DMS79 (cell line): ENCODE measurements at places on chromosomes 11 and 22.

DNA sequence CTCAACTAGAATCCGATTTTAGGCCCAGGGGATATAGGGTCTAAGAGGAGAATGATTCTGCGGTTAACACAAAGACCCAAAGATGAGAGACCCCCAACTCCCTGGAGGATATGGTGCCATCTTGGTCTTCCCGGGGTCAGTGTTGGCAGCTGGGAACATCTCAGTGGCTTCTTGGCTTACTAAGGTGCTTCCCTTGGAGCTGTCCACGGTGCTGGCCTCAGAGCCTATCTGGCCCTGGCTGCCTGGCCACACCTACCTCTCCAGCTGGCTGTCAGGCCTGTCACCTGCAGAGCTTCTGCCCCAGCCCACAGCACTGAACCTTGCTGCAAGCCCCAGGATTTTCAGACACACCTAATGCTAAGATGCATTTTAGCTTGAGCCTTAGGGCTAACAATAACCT is 70.7 kb upstream of the THY1 start:
- no peak for DNase-seq

GRCh38 chr11:2376751-2377451 is at the start of gene CD81:
Gene CD81, plus strand, starts transcription at chr11:2377310. Its CDS starts 240 bp downstream, at chr11:2377550.
- no peak for DNase-seq

DNA sequence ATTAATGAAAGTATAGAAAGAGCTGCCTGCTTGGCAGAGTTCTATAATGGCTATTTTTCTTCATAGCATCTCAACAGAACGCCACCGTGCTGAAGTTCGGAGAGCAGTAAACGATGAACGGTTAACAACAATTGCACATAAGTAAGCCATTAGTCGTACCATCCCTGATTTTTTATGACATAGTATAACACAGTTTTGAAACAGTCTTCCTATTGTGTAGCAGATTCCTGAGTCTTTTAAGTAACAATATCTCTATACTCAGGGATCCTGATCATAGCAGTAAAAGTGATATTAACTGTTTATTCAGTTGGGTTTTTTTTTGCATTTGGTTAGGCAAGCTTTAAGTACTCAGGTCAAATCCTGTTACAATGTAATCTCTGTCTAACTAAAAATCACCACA is 8.4 kb downstream of the EMSY start:
- DNase-seq: no peak

- no peak for DNase-seq
Observed at GRCh38 chr11:107472966-107473365, 15.3 kb upstream of the CWF19L2 start.

DNA sequence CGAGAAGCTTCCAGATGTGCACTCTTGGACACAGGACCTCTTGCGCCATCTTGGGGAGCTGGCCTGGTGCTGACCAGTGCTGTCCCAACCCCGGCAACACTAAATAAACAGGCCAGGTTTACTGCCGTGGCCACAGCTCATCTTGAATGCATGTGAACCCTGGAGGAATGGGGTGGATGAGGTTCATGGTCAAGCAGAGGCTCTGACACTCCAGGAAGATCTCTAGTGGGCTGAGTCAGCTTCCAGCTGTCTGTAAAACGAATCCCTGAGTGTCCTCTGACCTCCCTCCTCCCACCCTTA is 51.8 kb downstream of the ALX4 start:
- DNase-seq: no peak

DNA sequence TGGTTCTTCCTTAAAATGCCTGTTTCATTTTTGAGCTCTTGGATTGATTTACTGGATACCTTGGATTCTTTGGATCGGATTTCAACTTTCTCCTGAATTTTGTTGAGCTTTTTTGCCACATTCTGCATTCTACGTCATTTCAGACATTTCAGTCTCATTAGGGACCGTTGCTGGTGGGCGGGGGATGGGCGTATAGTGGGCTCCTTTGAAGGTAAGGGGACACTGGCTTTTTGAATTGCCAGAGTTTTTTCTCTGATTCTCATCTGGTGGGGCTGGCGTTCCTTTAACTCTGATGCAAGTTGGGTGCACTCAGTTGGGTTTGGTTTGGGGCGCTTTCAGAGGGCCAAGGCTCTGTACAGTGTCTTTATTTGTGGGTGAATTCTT is 216.5 kb downstream of the DYNC2H1 start:
- no peak for DNase-seq

- no peak for DNase-seq
Observed at GRCh38 chr11:70616938-70617654, 218.8 kb downstream of the CTTN start.

DNA sequence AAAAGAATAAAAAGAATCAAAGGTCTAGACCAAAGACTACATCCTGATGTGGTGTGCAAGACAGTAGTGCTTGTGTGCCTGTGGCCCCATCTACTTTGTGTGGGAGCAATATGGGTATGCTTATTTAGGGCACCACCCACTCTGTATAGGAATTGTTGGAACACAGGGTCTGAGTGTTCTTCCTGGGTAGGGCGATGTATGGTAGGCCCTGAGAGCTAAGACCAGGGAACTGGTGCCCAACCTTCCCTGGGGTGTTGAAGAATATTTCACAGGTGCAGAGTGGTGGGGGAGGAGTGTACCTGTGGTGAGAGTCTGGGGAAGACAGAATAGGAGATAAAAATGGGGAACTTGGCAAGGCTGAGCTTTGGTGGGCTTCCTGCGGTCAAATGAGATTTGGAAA is 41.9 kb downstream of the MICAL2 start:
- no peak for DNase-seq

DNA sequence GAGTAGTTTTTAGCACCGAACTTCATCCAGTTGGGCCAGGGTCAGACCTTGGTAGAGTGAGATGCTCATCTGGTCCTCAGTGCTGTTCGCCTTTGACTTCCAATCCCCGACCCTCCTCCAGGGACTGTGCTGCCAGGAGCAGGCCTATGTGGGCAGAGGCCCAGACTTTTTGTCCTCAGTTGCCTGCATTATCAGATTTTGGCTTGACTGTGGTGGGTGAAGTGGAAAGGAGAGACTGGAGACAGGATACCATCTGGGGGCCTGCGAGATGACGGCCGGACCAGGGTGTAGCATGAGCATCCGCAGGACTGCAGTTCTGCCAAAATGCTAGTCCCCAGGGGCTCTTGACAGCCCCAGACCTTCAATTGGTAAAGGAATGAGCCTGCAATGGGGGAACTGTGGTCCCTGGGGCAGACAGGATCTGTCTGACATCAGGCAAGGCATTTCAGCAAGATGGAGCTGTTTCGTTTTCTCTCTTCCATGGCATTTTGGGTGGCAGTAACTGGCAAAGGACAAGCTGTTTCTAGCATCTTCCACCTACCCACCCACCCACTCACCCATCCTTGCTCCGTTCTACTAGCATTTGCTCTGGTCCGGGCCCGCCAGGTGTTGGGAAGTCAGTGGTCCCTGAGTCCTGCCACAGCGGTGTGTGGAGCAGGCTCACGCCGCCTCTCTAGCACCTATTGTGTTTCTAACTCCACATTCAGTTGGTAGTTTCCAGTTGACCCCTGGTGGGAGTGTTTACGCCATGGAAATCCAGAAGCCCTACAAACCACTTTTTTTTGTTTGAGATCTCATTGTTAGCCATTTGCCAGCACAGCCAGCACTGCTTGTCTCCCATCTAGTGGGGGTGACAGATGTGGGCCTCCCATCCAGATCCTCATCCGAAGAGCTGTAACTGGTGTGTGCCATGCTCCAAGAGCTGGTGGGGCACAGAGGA is 53.5 kb downstream of the OTOG start:
- DNase-seq: no peak

DNA sequence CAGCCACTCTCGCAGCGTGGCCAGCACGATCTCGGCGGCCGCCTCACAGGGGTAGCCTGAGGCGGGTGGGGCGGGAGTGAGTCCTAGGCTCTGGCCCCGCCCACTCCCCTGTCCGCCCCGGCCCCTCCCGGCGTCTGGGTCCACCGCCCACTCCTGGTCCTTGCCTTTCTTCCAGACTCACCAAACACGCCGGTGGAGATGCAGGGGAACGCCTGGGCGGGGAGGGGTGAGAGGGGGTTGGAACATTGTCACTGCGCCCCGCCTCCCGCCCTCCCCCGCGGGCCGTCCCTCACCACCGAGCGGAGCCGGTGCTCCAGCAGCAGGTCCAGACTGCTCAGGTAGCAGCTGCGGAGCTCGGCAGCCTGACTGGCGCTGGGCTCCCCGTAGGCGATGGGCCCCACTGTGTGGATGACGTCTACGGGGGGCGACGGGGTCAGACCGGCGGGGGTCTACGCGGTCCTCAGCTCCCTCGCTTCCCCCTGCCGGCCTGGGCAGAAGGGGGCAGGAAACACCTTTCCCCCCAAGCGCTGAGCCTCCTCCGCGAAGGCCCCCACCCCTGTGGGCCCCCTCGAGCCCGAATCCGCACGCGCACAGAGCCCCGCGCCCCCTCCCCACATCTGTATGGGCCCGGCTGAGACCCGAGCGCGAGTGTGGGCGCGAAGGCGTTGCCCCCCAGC is 13.2 kb downstream of the OTUB1 start:
- no peak for DNase-seq

DNA sequence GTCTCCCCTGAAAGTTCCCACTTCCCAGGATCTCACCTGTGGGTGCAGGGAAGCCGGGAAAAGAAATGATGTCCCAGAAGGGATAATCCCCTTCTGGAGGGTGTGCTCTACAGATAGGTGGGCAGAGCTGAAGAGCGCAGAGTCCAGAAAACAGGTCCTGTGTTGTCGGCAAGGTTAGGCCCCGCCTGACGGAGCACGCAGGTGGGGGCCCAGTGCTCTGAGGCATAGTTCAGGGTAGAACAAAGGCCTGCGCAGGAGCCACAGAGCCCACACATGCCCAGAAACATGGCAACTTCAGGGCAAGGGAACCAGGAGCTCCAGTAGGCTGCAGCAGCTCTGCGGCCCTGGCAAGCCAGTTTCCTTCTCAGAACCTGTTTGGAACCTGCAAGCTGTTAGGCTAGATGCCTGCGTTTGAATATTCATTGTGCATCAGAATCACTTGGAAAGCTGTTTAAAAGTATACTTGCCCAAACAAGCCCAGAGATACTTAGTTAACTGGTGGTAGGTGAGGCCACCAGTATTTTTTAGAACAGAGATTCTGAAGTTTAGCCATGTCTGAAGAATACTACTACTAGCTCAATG is 386.6 kb downstream of the BUD13 start:
- peak; percentile 40 for DNase-seq

DNA sequence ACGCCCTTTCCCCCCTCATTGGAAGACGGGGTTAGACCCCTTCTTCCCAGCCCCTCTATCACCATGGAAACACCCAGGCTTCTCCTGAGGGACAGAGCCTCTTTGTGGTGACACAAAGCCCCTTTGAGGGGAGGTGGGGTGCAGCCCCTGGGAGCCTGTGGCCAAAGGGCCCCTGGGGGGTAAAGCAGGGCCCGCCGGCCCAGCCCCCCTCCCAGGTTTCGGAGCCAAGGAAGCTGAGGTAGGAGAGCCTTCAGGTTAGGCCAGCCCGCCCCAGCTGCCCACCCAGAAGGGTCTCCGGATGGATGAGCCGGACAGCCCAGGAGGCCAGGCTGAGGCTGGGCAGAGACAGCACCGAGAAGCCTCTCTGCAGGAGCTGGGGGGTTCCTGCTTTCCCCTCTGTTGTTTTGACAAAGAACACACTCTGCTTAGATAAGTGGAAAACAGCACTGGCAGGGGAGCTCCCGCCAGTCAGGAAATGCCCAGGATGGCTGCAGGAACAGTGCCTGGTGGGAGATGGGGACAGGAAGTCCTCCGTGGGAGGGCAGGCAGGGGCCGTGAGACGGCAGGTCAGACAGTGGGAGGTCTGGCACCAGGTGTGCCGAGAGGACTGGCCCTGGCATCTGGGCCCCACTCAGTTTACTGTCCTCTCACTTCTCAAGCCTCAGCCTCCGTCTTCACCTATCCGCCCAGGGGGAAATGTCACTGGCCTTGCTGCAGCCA is 18.2 kb downstream of the ARVCF start:
- no peak for DNase-seq

GRCh38 chr11:97943493-97943892 is 1077.3 kb upstream of the CNTN5 start:
- no peak for DNase-seq

- no peak for DNase-seq
Observed at GRCh38 chr11:1888347-1888753, 3.3 kb downstream of the PRR33 start.

DNA sequence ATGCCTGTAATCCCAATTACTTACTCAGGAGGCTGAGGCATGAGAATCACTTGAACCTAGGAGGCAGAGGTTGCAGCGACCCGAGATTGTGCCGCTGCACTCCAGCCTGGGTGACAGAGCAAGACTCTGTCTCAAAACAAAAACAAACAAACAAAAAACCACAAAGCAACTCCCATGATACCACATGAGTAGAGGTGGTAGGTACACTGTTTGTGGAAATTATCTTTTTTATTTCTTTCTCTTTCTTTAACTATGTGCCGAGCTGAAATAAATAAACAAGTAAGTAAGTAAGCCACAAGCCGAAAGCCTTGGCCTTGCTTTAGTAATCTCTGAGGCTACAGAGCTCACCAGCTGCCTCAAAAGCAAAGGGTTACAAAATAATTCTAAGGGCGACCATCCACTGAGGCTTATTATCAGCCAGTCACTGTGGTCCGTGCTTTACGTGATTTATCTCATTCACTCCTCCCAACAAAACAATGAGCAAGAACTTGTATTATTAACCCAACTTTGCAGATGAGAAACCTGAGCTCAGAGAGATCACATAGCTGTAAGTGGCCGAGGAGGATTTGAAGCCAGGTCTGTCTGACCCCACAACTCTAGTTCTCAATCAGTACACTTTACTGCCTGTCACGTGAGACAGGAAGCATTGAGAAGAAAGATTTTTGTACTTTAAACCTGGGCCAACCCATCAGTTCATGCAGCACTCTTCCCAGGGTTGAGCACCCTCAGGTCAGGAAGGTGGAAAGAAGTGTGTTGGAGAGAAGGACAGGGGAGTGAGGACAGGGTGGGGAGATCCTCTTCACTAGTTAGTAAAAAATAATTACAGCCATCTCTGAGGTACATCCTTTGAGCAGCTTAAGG is 69.8 kb upstream of the MTMR2 start:
- DNase-seq: no peak

GRCh38 chr22:49548356-49549202 is 279.1 kb downstream of the BRD1 start:
- DNase-seq: no peak

- DNase-seq: no peak
Observed at GRCh38 chr11:100515087-100515486, 172.0 kb upstream of the ARHGAP42 start.

- no peak for DNase-seq
Observed at GRCh38 chr11:122601141-122602125, 54.1 kb upstream of the UBASH3B start.

DNA sequence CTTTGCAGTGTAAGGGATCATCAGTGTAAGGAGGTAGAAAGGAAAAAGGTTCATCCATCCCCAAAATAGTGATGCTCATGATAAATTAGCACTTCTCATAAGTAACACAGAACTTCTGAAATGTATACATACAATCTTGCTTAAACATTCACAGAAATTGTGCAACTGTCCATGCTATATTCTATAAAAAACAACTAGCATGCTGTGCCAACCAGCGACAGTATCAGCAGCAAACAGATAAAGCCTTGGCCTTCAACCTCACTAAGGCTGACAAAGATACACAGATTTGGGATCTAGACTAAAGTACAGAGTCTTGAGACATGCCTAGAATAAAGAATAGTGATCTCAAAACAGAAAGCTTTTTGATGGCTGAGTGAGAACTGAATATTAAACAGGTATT is 74.1 kb upstream of the CHRM4 start:
- no peak for DNase-seq

GRCh38 chr11:90836031-90836430 is 613.2 kb upstream of the CHORDC1 start:
- no peak for DNase-seq

- DNase-seq: no peak
Observed at GRCh38 chr11:1048375-1049070, 12.0 kb upstream of the MUC6 start.
